ENCODE measurements at places on chromosomes 5 and 9.

DNA sequence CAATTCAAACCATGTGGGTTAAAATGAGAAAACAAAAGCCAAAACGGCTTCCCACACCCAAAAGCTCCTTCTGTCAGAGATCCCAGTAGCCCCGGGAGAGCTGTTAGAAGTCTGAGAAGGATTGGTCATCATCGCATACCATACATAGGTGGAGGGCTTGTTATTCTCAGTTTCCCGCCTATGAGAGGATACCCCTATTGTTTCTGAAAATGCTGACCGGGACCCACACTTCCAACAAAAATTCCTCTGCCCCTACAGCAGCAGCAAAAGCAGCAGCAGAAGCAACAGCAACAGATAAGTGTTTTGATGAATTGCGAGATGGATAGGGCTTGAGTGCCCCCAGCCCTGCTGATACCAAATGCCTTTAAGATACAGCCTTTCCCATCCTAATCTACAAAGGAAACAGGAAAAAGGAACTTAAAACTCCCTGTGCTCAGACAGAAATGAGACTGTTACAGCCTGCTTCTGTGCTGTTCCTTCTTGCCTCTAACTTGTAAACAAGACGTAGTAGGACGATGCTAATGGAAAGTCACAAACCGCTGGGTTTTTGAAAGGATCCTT is at the start of gene TEK:
TEK (plus strand) TSS at position 245 of the 561 bp plus-strand sequence. CDS start 366 bp downstream, outside the sequence.
- DNase-seq = no peak

DNA sequence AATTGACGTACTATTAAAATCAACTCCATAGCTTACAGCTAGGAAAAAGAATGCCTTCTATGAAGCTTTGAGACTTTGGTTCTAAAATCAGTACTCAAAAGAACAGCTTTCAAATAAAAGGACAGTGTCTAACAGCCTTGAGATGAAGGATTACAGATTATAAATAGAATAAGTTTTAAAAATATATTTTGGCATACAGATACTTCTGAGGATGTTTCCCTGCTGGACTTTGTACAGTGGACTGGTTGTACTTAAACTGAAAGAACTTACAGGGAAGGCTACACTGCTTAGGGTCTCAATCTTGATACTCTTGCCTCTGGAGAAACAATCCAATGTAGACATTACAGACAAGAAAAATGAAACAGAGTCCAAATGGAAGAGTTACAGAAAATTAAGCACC is 452.7 kb downstream of the CETN3 start:
- DNase-seq = no peak

- no peak for DNase-seq
Observed at GRCh38 chr5:26012078-26012477, 1026.3 kb downstream of the CDH9 start.

DNA sequence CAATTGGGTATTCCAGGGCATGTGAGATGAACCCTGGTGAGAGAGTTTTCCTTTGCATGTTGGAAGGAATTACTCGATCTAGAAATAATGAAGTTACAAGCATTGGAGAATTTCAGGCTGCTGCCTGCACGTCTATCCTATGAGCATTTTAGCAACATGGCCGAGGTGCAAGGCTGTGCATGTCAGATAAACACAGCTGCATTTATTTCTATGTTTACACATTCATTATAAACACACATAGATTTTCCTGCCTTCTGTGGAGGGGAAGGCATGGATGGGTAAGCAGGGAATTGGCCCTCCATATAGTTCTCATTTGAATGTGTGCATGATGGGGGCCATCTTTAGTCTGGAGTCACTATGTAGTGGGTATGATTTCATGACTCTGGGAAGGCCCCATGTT is 42.3 kb downstream of the AOPEP start:
- no peak for DNase-seq

DNA sequence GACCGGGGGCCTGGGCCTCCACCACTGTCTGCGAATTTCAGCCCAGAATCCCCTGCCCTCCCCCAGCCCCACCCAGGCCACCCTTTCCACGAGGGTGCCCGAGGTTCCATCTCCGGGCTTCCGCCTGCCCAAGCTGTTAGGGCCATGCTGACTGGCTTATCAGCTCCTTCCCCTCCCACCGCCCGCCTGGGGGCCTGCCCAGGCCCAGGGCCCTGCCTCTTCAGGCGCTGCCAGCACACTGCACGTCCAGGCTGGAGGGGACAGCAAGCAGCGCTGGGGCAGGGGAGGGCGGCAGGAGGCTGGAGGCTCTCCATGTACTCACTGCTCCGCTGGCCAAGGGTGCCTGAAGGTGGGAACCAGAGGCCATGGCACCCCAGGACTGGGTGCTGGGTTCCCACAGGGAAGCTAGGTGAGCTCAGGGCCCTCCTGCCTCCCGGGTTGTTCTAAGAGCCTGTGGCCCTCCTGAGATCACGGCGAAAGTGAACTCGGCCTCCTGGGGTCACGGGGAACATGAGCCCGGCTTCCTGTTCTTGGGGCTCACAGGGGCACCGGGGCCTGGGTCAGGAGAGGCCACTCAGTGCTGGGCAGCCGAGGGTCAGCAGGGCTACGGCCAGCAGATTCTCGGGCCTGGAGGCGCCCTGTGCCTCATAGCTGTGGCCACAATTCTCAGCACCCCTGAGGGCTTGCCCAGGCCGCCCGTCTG is 57.7 kb upstream of the EGFL7 start:
- no peak for DNase-seq

- DNase-seq = no peak
Observed at GRCh38 chr9:93540305-93540704, 36.1 kb upstream of the PHF2 start.

DNA sequence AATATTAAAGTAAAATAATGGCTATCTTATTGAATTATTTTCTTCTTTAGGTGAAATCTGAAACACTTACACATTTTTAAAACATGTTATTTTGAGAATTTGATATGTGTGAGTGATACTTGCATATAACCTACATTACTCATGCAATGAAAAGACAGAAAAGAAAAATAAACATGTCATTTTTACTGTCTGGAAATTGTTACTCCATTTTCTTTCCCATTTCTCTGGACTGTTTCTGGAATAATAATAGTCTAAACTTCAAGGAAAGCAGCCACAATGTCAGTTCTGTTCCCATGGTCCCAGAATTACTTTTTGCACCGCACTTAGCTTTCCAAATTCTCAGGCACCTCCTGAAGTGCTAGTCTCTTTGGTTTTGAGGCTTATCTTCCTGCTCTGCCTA is 145.5 kb downstream of the PRR16 start:
- DNase-seq = no peak

GRCh38 chr9:17025281-17025680 is 109.6 kb upstream of the CNTLN start:
- DNase-seq = no peak

Measured in stimulated activated CD8-positive, alpha-beta memory T cell treated with anti-CD3 and anti-CD28 coated beads, Interleukin-7, amount 100 ng/mL, for 4 hours (primary cell).